ENCODE measurements at places on chromosomes 2 and 18.
A peak's percentile ranks its signal among the peaks of the same experiment; 100 is the strongest.

- DNase-seq = no peak
Observed at GRCh38 chr18:5075297-5075696, 121.8 kb downstream of the AKAIN1 start.

- DNase-seq = no peak
Observed at GRCh38 chr2:219220652-219221402, 2.1 kb upstream of the ABCB6 start.

GRCh38 chr18:46405832-46406538, 251.0 kb downstream of the LOXHD1 start:
- DNase-seq = no peak

- no peak for DNase-seq
Observed at GRCh38 chr18:58195278-58195765, 151.3 kb downstream of the NEDD4L start.

GRCh38 chr18:47901624-47902362, 28.7 kb downstream of the SMAD2 start:
- DNase-seq = peak; percentile 47

- DNase-seq = no peak
Observed at GRCh38 chr18:6755107-6755506, 25.6 kb downstream of the ARHGAP28 start.

DNA sequence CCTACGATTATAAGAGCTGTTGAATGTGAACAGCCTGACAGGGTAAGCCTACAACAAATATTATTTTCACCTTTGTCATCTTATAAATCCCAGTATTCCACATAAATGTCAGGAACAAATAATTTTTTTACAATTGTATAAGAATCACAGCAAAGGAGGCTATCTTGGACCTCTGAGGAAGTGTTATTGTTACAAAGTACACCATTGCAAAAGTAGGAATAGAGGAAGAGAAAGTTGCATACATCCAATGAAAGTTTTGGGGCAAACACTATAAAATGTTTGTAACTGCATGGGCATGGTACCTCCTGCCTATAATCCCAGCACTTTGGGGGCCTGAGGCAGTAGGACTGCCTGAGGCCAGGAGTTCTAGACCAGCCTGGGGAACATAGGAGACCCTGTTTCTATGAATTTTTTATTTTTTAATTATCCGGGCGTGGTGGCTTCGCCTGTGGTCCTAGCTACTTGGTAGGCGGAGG, 715 bp upstream of the MEMO1 start:
- DNase-seq = no peak
